GM18507 (cell line): ENCODE measurements at places on chromosomes 2 and 18.

DNA sequence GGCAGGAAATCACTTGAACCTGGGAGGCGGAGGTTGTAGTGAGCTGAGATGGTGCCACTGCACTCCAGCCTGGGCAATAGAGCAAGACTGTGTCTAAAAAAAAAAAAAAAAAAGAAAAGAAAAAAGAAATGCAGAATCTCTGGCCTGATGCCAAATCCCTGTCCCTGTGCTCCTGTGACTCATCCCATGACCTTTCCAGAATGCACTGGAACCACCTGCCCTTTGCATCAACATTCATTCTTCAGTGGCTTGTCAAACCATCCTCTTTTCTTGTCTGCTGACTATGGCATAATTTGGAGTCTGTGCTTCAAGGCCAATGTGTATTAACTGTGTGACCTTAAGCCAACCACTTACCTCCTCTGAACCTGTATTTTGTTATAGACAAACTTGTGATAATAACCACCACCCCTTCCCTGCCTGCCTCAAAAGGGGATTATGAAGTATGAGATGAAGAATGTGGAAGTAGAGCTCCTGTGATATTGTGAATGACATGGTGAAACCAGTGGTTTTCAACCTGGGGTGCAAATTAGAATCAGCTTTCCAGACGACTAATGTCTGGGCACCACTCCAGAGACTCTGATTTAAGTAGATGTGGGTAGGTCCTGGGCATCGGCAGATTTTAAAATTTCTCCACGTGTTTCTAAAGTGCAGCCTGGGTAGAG lies 189.3 kb downstream of the CLIP4 start:
- no peak for DNase-seq

- no peak for DNase-seq
These were observed 25.6 kb downstream of the AP1S3 start for GRCh38 chr2:223811757-223812156.

DNA sequence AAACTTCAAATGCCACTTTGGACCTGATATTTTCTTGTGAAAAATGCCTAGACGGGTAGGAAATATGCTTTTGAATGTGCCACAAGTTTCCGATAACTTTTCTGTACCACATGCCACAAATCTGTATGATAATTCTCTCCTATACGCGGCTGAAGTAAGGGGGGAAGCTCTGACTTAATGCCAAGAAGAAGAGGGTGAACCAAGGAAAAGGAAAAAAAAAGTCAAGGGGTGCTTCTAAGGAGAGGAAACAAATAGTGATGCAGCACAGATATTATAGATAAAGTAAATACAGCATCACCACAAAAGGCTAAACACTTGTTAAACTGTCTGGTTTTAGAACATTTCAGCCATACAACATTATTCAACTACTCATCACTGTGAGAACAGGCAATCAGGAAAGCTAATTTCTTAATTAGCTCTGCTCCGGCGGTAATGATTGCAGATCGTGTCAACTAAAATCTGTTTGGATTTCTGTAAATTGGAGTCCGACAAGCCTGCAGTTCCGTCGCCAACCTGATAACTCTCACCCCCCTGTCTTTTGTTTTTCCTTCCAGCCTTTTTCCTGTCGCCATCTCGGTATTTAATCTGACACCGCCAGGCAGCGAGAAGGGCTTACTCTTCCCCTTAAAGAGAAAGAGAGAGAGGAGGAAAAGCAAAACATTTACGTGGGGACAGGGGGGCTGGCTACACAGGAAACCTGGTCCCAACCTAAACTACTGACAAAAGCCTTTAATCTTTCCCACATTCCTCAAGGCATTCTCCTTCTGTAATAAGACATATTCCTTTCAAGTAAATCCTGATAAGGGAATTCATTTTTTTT lies 67.5 kb downstream of the ZEB2 start:
- DNase-seq = no peak

DNA sequence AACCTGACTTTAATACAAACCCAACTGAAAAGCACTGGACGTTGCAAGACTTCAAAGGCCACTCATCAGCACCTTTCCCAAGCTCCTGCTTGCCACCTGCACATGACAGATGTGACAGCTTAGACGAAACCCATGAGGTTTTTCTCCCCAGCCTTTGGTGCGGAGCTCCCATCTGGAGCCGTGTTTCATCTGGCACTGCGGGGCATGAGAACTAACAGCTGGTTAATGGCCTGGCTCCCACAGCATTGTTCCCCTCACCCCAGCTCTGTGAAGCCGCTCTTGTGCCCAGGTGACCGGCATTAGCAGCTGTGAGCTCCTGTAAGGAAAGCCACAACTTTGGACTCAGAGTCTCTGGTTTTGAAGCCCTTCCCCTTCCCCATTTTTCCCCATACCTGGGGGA lies 50.9 kb downstream of the GALR1 start:
- DNase-seq = no peak

GRCh38 chr2:163641986-163642385 lies 93.8 kb downstream of the FIGN start:
- no peak for DNase-seq

- no peak for DNase-seq
These were observed 25.3 kb upstream of the BCL2L11 start for GRCh38 chr2:111095434-111095833.
